Breast epithelium (tissue), 4 donors: ENCODE measurements at places on chromosomes 1 and 21. TPM values are rescaled to one million over a fixed set of nuclear protein-coding genes. Genes with fewer than 3 reads are reported as not detected.

BCL2L15 gene
- total RNA-seq: 0.48 TPM

FCGR2B gene
- 5.6 TPM for total RNA-seq

OVAAL gene
- not detected for total RNA-seq

CD53 gene
- total RNA-seq: 50.2 TPM

SLC9C2 gene
- total RNA-seq: not detected

ANGPTL3 gene
- not detected for total RNA-seq

ANGPTL1 gene
- total RNA-seq: 25.2 TPM

FNDC10 gene
- 0.48 TPM for total RNA-seq

- DNase-seq: no peak
Observed at GRCh38 chr1:87129038-87129437, 199.6 kb upstream of the LMO4 start.

DNA sequence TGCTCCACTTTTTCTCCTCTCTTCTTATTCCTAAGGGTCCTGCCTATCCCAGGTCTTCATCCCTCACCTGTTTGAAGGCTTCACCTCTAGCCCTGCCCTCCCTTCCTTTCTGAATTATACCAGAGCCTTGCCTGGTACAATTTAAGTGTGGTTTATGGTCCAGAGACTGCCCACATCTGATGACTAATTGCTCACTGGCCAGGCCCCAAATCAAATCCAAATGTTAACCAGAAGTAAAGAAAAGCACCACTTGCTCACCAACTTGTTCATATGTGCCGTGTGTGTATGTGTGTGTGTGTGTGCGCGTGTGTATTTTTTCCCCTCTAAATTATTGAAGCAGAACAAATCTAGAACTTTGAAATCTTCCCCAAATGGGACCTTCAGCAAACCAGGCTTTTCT, 26.4 kb downstream of the MYOM3 start:
- DNase-seq: no peak

DNA sequence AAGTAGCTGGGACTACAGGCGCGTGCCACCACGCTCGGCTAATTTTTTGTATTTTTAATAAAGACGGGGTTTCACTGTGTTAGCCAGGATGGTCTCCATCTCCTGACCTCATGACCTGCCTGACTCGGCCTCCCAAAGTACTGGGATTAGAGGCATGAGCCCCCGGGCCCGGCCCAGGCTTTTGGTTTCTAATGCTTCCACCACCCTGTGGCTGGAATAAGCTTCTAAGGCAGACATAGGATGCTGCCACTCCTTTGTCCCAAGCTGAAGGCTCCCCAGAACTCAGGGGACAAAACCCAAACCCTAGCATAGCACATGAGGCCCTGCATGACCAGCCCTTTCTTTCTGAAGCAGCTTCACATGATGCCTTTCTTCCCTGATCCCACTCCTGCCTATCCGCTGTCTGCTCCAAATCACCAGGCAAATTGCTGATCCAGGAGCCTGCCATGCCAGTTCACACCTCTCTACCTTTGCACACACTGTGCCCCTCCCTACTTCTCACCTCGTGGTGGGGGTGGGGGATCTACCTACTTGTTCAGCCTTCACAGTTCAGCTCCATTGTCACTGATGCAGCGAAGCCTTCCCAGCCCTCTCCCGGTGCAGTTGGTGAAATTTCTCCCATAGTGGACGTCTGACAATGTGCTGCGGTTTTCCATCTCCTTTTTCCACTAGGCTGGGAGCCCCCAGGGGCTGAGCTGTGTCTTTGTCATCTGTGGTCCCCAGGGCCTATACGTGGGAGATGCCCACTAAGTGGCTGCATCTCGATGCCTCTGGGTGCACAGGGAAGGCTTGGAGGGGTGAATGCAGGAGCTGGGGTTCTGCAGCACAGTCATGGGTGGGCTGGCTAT, 6.9 kb downstream of the PTPRU start:
- DNase-seq: no peak

- no peak for DNase-seq
Observed at GRCh38 chr1:213423041-213423440, 372.0 kb downstream of the RPS6KC1 start.

DNA sequence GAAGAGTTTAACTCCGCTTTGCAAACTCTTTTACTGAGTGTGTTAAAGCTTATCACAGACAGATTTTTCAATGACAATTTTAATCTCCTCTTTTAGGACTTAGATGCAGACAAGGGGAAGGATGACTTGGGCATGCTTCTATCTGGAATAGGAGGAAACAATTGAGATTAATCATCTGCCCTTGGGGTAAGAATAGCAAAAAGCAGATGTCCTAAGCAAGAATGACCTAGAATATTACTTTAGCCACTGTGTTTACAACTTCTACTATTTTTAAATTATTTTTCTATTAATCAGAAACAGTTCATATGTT, 569.0 kb upstream of the ADGRL2 start:
- no peak for DNase-seq

DNA sequence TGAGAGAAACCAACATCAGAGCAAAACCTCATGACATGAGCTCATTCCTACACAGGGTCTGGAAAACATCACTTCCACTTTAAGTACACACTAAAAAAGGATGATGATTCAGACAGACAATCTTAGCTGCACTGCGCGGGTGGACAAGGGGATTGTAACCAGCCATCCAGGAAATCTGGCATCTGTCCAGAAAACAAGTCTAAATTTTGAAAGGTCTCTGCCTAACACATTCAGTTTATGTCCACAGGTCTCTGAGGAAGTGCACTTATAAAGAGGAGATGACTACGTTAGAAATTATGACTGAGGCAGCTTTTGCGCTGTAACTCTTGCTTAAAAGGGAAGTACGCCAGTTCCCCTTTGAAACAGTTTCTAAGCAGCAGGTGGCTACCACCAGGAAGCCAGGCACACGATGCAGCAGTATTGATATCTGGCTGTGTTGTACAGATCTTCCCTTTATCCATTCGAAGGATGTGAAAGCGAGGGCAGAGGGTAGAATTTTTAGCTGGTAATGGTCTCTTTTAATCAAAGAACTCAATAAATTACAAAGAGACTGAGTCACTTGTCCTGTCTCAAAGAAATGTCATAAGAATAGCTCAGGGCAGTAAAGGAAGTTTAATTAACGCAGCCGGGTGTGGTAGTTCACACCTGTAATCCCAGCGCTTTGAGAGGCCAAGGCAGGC, 128.0 kb downstream of the SETD4 start:
- DNase-seq: no peak

DNA sequence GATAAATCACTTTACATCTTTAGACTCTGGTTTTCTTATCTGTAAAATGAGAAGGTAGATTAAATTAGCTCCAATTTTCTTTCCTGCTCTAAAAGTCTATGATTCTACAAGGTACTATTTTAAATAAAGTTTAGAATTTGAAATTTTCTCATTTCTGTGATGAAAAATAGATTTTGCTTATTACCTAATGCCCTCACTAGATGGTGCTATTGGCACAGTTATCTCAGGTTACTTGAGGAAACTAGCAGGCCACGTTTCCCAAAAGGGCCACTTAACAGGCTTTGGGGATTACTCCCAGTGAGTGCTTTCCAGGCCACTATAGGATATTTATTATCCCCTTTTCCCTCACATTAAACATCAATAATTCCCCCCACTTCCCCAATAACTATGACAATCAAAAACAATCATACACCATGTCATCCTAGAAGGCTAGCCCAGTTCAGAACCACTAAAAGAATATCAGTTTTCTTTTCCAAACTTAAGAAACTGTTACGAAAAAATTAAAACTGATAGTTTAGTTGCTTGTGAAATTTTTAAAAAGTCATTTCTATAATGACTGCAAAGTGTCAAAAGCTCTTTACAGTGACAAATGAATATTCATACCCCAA, 30.6 kb downstream of the OMA1 start:
- DNase-seq: no peak

- DNase-seq: no peak
Observed at GRCh38 chr1:42837709-42838108, 8.7 kb upstream of the ZNF691 start.

DNA sequence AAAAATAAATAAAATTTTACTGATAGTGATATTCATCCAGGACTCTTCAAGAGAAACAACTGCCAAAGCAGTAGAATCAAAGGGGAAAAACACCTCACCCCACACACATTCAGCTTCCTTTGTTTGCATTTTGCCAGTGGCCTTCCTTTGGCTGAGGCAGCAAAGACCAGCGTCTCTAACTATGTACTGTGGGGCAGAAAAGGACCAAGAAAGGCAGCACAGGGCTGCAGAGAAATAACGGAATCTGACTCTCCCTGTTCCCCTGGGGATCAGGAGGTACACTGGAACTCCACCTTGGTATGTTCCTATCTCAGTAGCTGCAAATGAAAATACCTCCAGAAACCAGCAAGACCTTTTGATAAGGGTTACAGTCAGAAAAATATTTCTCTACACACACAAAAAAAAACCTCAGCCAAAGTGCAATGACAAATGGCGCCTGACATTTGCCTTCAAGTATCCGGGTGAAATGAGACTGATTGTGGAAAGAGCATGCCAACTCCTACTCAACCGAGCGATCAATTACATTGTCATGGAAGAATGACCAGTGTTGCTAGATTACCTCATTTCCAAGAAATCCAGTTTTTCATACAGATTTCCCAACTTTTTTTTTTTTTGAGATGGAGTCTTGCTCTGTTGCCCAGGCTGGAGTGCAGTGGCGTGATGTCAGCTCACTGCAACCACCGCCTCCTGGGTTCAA, 50.9 kb downstream of the TARBP1 start:
- no peak for DNase-seq

DNA sequence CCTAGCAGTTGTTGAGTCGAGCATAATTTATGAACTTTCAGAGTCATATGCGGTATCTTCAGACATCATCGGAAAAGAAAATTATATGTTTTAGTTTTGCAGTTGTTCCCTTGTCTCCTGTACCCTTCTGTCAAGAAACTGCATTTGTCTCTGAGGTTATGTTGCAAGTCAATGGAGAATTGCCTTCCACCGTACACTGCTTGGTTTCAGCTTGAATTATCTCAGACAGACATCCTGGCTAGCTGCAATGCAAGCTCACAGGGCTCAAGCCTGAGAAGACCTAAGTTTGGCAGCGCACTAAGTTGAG, 156.0 kb downstream of the NFIA start:
- DNase-seq: no peak

GRCh38 chr1:151915061-151915686, 5.9 kb upstream of the THEM4 start:
- DNase-seq: no peak

- DNase-seq: no peak
Observed at GRCh38 chr1:233673261-233673946, 59.5 kb downstream of the KCNK1 start.

DNA sequence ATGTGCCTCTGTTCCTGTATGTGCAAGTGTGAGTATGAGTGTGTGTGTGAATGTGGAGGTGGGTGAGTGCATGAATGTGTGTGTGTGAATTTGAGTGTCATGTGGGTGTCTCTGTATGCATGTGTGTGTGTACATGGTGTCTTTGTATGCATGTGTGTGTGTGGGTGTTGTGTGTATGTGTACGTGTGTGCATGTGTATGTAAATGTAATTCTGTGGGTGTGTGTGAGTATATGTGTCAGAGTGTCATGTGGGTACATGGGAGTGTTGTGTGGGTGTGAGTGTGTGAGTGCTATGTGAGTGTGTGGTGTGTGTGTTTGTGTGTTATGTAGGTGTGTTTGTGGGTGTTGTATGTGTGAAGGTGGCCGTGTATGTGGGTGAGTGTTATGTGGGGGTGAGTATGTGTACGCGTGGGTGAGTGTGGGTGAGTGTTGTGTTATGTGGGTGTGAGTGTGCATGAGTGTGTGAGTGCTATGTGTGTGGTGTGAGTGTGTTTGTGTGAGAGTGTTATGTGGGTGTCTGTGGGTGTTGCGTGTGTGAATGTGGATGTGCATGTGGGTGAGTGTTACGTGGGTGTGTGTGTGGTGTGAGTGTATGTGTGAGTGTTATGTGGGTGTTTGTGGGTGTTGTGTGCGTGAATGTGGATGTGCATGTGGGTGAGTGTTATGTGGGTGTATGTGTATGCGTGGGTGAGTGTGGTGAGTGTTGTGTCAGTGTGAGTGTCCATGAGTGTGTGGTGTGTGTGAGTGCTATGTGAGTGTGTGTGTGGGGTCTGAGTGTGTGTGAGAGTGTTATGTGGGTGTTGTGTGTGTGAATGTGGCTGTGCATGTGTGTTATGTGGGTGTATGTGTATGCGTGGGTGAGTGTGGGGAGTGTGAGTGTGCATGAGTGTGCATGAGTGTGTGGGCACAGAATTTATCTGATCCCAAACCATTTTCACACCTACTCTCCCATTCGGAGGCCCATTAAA, 36.6 kb upstream of the NID1 start:
- no peak for DNase-seq

DNA sequence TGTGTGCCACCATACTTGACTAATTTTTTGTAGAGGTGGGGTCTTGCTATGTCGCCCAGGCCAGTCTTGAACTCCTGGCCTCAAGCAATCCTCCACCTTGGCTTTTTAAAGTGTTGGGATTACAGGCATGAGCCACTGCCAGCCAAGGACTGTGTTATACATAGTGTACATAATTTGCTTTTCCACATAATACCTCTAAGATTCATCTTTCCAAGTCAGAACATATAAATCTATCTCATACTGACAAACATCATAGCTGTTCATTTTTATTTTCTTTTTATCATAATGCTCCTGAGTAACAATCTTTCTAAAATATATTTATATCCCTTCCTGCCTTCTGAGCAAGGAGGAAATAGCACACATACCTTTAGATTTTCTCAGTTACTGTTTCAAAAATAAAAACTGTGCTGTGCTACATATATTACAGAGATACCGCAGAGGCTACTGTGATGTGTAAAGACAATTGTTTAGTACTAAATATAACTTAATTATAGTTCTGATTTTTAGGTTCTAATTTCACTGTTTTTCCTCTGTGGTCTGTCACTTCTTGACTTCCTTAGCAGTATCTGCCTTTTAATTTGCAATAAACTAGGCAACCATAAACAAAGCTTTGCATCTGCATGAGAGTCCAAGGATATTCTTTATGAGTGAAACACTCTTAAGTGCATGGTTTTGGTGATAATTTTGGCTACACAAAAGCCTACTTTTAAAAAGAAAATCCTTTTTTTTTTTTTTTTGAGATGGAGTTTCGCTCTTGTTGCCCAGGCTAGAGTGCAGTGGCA, 59.3 kb downstream of the EYA3 start:
- no peak for DNase-seq

DNA sequence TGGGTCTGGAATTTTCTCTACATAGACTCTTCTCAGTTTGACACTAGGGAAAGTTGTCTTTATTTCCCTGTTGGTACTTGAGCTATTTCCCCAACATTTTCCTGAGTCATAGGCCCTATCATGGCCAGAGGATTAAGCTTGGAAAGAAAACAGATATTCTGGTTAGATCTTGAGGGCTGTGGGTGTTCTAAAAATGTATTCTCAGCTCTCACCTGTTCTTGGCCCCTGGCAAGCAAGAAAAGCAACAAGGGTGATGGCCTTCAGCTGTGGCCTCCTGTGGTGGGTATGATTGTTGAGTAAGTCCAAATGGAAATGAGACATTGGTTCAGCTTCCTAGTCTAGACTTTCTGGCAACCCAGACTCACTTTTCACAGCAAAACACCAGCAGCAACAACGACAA, 17.4 kb upstream of the LCE3A start:
- no peak for DNase-seq
